ENCODE measurements at places on chromosomes 2 and 18.

- DNase-seq, result no peak
These were observed 203.2 kb downstream of the SH3RF3 start for GRCh38 chr2:109331896-109332848.

GRCh38 chr2:105390454-105390853, 8.4 kb downstream of the FHL2 start:
- no peak for DNase-seq

- no peak for DNase-seq
These were observed 166.3 kb downstream of the HDAC4 start for GRCh38 chr2:239234191-239235175.

- DNase-seq, result no peak
These were observed 27.3 kb upstream of the ITGB6 start for GRCh38 chr2:160227293-160227915.

DNA sequence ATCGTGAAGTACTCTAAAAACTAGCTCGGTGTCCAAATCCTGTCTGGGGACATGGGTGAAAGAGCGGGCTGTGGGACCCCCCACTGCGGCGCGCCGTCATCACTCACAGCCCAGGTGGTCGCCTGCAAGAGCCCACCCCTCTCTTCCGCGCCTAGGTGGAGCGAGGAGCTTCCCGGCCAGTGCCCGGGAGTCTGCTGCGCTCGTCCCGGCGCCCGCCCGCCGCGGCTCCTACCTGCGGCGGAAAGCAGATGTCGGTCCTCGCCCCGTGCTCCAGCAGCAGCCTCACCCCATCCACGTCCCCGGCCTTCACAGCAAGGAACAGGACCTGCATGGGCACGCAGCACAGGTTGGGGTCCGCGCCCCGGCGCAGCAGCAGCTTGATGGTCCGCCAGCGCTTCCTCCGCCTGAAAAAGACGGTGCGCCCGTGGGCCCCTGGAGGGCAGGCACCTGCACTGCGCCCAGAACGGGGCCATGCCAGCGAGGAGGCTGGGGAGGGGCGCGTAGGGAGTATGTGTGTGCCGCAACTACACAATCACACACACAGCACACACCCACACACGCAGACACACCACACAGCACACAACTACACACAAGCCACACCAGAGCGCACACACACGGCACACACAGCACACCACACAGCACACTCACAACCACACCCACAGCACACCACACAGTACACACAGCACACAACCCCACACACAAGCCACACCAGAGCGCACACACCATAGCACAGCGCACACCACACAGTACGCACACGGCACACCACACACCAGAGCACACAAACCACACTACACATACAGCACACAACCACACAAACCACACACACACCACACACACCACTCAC, 37.4 kb downstream of the ANKMY1 start:
- no peak for DNase-seq

DNA sequence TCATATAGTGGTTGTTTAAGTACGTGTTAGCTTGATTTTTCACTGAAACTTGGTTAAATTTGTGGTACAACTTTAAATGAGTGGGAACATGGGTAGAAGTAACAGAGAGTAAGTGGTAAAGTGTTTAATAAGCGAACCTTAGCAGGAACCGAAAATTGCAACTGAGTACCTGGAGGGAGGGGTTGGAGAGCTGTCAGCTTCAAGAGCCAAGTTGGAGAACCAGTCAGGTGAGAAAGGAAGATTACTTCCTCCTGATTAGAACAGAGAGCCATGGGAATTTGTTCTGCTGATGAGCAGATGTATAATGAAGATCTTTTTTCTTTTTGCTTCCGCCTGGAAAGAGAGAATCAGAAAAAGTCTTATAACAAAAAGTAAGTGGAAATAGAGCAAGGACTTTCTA, 158.4 kb upstream of the CDH7 start:
- DNase-seq, result no peak

Data from stimulated activated CD4-positive, alpha-beta T cell treated with anti-CD3 and anti-CD28 coated beads, TNF-alpha, amount 100 ng/mL, for 1 hour (primary cell).